ENCODE measurements at places on chromosomes 3 and 15.

DNA sequence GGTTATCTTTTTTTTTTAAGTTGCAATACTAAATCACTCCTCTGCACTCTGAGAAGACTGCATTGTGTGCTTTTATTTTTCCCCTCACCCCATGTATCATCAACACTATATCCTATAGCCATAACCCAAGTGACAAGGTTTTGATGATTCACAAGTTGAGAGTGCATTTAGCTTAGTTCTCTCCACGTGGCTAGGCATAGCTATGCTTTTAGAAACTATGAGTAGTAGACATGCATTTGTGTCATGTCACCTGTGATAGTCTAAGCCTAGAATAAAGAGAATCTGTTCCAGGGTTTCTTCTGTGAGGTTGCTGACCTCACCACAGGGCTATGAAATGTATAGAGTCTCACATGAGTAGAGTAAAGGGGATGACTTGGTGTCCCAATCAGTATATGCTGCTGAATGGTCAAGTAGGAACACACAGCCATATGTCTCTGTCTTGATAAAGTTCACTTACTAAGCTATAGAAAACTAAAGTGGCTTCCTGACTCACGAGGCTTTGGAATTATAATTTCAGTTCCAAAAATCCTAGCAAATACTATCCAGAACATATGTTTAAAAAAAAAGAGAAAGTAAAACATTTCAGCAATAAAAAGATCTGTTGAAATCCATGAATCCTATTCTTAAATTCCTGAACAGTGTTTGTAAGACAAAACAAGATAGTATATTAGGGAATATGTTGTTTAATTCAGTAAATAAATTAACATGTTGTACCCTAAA, 206.3 kb downstream of the LSAMP start:
- no peak for DNase-seq

DNA sequence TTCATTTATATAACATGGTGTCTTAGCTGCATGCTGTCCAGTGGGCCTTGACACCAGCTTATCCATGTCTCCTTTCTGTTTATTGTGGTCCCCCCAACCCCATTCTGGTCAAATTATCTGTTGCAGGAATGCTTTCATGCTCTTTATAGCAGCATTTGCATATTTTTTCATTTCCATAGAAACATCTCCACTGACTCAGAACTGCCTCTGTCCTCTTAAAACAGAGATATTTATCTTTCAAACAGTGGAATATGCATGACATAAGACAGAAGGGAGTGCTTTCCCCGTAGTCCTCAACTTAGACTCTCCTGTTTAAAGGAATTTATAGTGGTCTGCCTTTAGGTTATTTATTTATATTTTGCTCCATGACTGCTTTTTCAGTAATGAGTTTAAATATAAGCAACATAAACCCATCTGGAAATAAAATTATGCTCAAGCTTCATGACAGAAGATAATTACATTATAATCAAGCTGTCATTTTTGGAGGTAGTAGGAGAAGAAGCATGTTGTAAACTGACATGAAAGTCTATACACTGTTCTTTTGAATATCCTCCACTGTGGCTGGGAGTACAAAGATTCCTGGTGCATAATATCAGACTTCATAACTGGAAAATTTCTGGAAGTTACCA, 179.5 kb upstream of the CD96 start:
- DNase-seq = no peak

- no peak for DNase-seq
Measured at GRCh38 chr3:138646513-138646912, 37.9 kb downstream of the FAIM start.

DNA sequence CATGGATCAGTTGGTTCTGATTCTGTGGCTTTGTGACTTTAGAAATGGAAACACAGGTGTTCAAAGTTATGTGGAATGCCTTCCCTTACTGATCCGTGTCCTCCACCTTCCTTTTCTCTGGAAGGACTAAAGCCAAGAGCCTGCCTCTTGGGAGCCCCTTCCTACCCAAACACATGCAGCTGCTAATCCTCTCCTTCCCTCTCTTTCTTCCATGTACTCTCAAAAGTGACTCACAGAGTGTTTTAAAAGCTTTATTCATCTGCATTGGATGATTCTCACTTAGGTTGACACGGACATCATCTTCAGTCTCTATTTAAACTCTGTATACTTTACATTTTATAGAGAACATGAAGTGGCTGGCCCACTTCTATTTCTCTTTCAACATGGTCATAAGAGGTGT, 856.5 kb upstream of the ARPP21 start:
- no peak for DNase-seq

GRCh38 chr3:141401573-141402475, 33.5 kb downstream of the ZBTB38 start:
- peak; percentile 40 for DNase-seq

DNA sequence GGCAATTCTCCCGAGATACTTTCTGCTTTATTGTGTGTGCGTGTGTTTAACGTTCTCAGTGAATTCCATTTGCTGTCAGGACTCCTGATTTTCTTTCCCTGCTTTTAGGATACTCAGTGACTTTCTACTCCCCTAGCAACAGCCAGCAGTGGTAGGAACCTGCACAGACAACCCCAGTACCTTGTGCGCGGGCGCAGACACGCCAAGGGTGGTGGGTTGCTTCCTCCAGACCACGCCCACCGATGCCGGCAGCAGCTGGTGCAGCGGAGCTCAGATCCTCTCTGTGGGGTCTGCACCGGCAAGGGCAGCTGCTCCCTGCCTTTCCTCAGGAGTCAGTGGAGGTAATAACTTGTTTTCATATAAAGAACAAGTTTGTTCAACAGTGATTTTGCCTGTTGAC, 225.1 kb upstream of the NDN start:
- DNase-seq = no peak

DNA sequence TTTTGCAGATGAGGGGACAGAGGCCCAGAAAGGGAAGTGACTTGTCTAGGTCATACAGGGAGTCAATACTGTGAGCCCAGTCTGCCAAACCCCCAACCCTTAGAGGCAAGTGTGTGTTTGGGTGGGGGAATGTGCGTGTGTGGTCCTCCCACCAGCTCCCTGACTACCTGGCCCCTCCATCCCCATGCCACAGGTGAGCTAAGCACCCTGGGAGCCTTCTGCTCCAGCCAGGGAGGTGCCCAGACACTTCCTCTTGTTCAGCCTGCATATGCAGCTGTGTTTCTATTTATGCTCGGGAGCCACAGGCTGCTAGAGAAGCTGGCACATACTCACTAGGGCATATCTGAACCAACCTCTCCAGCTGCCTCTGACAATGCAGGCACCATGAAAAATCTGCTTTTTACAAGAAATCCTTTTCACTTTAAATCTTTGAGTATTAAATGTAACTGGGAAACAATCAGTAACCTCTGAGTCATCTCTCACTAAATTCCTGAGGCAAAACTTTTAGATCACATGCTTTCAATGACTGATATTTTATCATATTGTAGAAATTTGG, 20.7 kb downstream of the TBC1D2B start:
- DNase-seq = peak; percentile 41
